ENCODE measurements at places on chromosomes 7 and 10.

GRCh38 chr7:20440472-20441105 is 109.9 kb downstream of the ITGB8 start:
- no peak for DNase-seq

DNA sequence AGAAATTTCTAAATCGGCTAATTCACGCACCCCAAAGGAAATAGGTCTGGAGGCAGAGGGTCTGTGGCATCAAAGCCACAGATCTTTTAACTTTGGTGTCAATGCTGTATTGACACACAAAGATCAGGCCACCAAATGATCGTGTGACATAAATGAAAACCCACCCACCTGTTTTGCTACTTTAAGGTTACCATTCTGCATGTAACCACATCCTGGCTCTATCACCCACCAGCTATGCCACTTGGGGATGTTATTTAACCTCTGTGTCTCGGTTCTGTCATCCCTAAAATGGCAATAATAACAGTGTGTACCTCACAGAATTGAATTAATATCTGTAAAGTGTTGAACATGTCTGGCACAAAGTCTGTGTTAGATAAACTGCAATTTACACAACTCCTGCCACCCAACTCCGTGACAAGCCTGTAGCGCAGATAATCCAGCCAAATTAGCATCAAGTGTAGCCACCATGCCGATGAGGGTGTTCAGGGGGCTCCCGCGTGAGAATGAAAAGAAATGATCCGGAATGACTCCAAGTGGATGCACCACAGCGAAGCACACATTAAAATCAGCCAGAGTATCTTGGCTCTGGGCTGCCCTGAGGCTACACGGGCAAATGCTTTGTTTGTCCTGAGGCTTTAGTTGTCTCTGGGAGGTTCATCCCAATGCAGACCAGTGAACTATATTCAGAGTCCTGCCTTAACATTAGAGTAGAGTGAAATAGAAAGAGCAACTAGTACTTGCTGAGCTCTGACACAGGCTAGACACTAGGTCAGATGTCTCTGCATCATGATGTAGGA is 158.4 kb upstream of the NEBL start:
- no peak for DNase-seq

DNA sequence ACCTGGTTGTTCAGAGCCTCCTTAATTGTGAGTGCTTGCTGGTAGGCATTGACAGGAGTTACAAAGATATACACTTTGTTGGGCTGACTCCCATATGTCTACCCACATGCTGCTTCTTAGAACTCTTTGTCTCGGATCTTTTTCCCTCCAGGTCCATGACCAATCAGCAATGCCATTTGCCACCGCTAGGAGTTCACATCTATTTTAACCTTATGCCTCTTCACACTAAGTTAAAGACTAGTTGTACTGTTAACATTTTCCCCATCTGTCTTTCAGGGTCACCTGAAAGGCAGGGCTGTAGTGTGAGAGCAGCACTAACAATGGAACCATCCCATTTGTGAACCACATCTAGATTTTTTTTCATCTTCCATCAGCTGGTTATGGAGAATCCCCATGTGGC is 226.7 kb upstream of the NPY start:
- no peak for DNase-seq

GRCh38 chr7:128071376-128071775 is 40.1 kb upstream of the LRRC4 start:
- no peak for DNase-seq

DNA sequence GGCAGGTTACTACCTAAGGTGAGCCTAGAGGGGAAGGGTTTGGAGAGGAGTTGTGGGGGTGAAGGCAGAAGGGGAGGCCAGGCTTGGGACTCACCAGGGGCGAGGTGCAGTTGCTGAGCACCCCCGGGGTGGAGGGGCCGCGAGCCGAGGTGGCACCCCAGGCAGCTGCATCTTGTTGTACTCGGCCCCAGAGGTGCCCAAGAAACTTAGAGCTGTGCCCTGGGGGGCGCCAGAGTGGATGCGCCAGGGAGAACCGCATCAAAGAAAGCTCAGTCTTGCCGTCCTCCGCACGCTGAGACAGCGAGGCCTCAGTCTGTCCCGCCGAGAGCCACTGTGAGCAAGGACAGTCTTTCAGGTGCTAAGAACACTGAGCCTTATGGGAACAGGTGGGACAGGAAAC is 7.4 kb downstream of the ATG9B start:
- no peak for DNase-seq

- no peak for DNase-seq
Measured at GRCh38 chr7:3493499-3493898, 192.4 kb downstream of the SDK1 start.

GRCh38 chr10:125980521-125981035 is 84.2 kb downstream of the FANK1 start:
- no peak for DNase-seq

DNA sequence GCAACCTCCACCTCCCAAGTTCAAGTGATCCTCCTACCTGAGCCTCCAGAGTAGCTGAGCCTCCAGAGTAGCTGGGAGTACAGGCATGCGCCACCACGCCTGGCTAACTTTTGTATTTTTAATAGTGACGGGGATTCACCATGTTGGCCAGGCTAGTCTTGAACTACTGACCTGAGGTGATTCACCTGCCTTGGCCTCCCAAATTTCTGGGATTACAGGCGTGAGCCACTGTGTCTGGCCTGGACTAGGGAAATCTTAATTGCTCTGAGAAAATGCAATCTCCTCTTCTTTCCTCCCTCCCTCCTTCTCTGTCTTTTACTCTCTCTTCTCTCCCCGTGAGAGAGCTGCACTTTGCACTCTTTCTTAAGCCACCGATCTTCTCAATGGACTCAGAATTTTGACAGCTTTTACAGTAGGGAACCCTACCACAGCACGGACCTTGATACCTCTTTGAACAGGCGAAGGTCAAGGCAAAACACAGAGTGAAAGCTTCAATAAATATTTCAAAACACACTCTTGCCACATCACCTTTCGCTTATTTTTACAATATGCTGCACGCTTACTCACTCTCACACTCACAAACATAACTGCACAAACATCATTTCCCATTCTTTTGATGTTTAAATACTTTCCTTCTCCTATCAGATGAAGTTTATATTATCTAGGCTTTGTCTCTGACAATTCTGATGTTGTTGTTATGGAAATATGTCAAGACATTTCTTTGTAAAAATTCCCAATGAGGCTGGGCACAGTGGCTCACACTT is 173.4 kb upstream of the NRP1 start:
- no peak for DNase-seq

DNA sequence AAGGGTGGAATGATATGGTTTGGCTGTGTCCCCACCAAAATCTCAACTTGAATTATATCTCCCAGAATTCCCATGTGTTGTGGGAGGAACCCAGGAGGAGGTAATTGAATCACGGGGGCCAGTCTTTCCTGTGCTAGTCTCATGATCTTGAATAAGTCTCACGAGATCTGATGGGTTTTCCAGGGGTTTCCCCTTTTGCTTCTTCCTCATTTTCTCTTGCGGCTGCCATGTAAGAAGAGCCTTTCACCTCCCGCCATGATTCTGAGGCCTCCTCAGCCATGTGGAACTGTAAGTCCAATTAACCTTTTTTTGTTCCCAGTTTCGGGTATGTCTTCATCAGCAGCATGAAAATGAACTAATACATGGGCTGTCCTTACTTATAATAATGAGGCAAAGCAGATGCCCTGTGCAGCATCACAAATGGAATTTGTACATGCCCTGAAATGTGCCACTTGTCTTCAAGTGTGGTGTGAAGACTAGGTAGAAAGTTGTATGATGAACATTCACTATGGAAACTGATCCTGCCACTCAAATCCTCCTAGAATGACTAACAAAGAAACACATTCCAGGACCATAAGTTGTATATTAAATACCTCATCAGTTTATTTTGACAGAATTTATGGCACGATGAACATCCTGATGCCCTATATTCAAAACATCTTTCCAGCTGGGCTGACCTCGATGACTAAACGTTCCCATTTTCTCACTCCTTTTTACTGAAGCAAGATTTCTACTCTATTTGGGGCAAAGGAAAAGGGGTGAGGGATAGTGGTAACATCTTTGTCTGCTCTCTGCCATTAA is 122.8 kb upstream of the CTTNBP2 start:
- no peak for DNase-seq

GRCh38 chr10:11446133-11446532 is 165.3 kb downstream of the USP6NL start:
- DNase-seq, result no peak

- DNase-seq, result no peak
Measured at GRCh38 chr10:46171661-46172060, 115.1 kb upstream of the ANTXRL start.

GRCh38 chr10:125057158-125058001 is 103.0 kb downstream of the CTBP2 start:
- peak; percentile 68 for DNase-seq

DNA sequence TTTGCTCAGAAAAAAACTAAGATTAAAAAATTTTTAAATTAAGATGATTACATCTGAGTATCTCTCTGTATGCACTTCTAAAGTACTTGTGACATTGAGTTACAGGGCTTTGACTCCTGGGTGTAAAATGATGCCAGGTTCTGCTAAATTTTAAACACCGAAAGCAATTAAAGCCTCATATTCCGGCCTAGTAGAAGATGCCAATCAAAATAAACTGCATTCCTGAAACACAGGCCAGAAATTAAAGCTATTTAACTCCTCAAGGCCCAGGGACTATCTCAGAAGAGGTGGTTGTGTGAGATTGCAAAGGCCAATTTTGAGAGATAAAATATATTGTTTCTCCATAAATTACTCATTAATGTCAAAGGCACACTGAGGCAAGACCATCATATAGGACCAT is 388.3 kb downstream of the KIF20B start:
- DNase-seq, result no peak

DNA sequence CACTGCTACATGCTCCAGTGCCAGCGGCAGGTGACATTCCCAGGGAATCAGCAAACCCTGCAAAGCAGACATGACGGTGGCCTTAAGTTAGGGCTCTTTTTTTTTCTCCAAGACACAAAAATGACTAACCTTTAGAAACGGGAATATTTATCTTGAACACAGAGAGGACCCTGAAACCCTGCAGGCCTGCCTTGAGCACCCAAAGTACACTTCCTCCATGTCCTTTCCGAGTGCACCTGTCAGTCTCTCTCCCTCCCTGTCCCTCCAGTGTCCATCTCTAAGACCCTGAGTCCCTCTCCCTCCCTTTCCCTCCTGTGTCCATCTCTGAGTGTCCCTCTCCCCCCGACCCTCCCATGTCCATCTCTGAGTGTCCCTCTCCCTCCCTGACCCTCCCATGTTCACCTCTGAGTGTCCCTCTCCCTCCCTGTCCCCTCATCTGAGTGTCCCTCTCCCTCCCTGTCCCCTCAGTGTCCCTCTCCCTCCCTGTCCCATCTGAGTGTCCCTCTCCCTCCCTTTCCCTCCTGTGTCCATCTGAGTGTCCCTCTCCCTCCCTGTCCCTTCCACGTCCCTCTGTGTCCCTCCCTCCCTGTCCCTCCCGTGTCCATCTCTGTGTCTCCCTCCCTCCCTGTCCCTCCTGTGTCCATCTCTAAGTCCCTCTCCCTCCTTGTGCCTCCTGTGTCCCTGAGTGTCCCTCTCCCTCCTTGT is 51.2 kb upstream of the CAMK2B start:
- no peak for DNase-seq

DNA sequence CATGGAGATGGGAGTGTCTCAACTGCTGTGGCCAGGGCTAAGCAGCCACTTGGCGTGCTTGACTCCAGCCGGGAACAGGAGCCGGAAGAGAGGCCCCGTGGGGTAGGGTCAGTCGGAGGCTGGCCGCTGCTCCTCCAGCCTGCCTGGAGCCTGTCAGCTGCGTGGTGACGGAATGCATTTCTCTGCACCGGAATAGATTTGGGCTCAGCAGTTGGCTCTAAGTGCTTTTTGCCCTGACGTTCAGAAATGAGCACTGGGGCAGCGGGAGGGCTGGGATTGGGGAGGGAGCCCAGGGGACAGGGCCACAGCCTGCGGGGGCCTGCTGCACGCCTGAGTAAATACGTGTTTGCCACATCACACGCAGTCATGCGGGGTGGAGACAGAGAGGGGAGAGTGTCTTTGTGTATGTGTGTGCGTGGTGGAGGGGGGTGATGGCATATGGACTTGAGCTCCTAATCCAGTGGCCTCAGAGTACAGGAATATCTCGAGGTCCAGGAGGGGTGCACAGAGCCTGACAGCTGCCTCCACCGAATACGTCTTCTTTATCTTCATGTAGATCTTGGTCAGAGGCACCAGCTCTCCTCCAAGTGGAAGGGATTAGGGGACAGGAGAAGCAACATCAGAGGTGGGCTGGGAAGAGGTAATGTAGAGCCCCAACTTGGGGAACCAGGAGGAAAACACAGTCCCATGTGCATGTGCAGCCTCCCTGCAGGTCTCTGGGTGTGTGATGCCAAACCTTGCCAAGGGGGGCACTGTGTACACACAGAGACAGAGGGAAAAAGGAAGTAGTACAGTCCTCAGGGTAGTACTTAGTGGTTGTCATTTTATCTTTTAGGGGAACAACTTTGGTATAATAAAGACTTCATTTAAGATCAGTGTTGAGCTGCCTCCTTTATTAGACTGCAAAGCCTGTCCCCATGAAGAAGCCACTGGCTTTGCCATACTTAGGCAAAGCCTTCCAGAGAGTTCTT is 151.4 kb downstream of the CDH23 start:
- no peak for DNase-seq

GRCh38 chr10:78780551-78780961 is 288.2 kb upstream of the ZMIZ1 start:
- DNase-seq, result no peak

- DNase-seq, result no peak
Measured at GRCh38 chr7:111527545-111527944, 34.7 kb downstream of the IMMP2L start.

DNA sequence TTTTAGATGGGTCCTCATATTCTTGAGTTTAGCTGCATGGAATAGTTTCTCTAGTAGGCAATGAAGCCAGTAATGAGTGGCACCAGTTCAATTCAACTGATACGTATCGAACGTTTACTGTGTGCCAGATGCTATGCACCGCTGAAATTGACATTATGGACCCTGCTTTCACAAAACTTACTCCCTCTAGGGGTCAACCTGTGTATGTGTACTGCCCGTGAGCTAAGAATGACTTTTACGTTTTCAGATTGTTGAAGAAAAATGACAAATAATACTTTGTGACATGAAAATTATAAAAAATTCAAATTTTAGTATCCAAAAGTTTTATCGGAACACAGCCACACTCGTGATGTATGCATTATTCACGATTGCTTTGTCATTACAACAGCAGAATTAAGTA is 95.5 kb downstream of the ZMYND11 start:
- DNase-seq, result no peak

- DNase-seq, result no peak
Measured at GRCh38 chr7:26743205-26743604, 121.2 kb downstream of the SKAP2 start.

- no peak for DNase-seq
Measured at GRCh38 chr10:119405520-119405807, 137.1 kb downstream of the RGS10 start.

- no peak for DNase-seq
Measured at GRCh38 chr10:125479059-125479458, 203.9 kb downstream of the TEX36 start.

GRCh38 chr7:130144312-130145171 is 60.7 kb downstream of the TMEM209 start:
- DNase-seq, result no peak

GRCh38 chr7:49773936-49774458 is 559 bp downstream of the VWC2 start:
- DNase-seq, result no peak

- peak; percentile 45 for DNase-seq
Measured at GRCh38 chr7:4738711-4739527, 36.5 kb upstream of the AP5Z1 start.

- no peak for DNase-seq
Measured at GRCh38 chr7:78151229-78151628, 352.7 kb downstream of the PHTF2 start.

GRCh38 chr10:84665883-84666463 is 337.6 kb downstream of the CCSER2 start:
- DNase-seq, result no peak

GRCh38 chr7:81053623-81054022 is 134.8 kb upstream of the SEMA3C start:
- no peak for DNase-seq
